ENCODE measurements at places on chromosomes 6 and 20.

GRCh38 chr6:11197175-11197536 is 35.3 kb downstream of the NEDD9 start:
- no peak for DNase-seq

DNA sequence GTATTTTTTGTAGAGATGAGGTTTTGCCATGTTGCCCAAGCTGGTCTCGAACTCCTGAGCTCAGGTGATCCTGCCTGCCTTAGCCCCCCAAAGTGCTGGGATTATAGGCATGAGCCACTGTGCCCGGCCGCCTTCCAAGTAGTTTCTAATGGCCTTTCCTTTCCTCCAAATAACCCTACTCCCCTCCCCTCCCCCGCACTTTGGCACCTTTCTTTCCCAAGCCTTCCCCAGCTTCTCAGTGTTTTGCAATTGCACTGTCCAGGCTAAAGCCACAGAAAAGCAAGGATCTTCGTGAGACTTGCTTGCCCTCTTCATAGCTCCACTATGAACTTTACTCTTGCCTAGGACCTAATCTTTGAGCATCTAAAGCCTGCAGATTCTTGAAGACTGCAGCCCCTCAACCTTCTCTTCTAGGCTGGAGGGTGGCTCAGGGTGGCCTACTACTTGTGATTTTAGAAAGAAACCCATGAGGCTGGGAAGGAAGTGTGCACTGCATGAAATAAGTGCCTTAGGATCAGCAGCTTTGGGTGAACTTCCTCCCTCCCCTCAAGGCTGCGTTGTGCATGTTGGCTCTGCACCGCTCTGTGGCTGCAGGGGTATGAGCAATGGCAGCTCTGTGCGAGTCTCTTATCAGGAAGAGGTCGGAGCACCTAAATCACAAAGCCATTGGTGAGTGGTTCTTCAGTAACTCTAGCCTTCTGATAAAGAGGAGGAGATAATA is 152.4 kb upstream of the SNX9 start:
- no peak for DNase-seq

DNA sequence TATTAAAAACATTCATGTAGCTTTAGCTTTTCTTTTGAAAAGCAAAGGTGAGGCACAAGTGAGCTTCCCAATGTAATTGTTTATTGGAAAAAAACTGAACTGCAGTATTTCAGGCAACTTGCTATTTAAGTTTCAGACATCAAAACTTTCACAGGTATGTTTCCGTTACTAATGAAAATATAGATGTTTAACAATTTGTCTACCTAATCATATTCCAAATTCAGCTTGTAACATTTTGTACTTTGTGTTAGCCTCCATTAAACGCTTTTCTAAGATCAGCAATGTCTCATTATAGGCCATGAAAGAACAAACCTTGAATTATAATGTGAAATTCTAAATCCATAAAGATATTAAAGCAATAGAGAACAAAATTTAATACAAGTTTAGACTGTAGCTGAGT is 69.5 kb downstream of the AHI1 start:
- no peak for DNase-seq

DNA sequence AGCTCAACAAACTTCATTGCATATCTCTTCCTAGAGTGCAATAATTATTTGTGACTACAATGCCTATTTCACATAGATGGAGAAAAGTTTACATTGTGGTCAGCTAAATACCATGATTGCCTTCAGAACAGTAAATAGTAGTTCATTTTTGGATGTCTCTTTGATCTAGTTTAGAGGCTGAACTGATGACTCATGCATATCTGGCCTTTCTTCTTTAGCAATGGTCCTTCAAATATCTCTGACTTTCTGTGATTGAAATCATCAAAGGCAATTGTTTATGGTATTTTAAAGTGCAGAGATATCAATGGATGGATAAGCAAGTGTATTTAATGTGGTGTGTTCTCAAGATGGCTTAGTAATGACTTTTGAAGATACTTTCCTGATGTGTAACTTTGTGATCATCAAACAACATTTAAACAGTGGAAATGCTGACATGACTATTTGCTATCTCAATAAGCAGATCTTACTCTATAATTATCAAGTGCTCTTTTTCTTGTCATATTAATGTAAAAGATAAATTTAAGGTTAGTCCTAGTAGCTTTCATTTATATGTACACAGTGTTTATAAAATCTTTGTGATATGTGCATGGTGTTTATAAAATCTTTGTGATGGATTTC is 523.7 kb upstream of the SLC35B3 start:
- DNase-seq = no peak

DNA sequence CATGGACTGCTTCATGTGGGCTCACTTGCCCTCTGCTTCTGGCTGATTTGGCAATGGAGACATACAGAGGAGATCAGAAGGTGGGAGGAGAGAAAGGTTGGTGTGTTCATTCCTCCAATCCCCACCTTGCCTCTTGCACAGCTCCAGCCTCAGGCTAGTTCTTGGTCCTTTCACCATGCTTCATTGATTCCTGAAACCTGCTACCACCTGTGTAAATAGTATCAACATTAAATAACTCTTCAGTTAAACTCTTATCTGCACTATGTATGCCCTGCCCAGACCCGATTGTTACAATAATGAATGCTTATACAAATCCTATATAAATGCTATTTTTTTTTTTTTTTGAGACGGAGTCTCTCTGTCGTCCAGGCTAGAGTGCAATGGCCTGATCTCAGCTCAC is 174.5 kb downstream of the CD83 start:
- no peak for DNase-seq

GRCh38 chr6:72218125-72218524 is 331.8 kb downstream of the RIMS1 start:
- DNase-seq = no peak
